ENCODE measurements at places on chromosomes 7 and 10.

- H3K27me3 ChIP-seq, result no peaks in the 10 kb centered on the region
- no peaks in the 10 kb centered on the region for H3K4me1 ChIP-seq
- H3K4me3 ChIP-seq, result no peak overlapping the region
- no peak overlapping the region for H3K27ac ChIP-seq
- H3K36me3 ChIP-seq, result no peaks in the 10 kb centered on the region
Observed at GRCh38 chr10:7297094-7297493, 113.7 kb downstream of the SFMBT2 start.

GRCh38 chr10:51422311-51423120, 276.9 kb downstream of the CSTF2T start:
- H3K4me1 ChIP-seq, result no peaks in the 10 kb centered on the region
- H3K36me3 ChIP-seq, result no peaks in the 10 kb centered on the region
- H3K27me3 ChIP-seq, result no peaks in the 10 kb centered on the region
- H3K4me3 ChIP-seq, result no peak overlapping the region
- H3K27ac ChIP-seq, result no peak overlapping the region
- DNase-seq, result peak; percentile 22

GRCh38 chr10:109104806-109105205, 818.5 kb downstream of the XPNPEP1 start:
- no peak overlapping the region for H3K27ac ChIP-seq
- DNase-seq, result no peak
- H3K36me3 ChIP-seq, result no peaks in the 10 kb centered on the region
- H3K4me1 ChIP-seq, result no peaks in the 10 kb centered on the region
- no peaks in the 10 kb centered on the region for H3K27me3 ChIP-seq

DNA sequence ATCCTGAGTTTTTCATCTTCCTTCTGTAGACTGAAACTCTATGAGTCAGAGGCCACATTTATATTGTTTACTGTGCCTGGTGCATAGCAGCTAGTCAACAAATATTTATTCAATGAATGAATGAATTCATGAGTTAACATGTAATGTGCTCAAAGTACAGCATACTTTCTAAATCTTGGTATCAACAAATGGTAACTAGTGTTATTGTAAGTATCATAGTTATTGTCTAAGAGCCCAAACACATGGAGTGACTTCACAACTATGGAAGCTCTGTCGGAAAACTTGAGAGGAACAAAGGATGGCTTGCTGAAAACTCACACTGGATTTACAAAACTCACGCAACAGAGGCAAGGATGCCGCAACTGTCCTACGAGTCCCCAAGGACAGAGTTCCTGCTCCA, 35.9 kb downstream of the DENND2A start:
- no peak overlapping the region for H3K4me3 ChIP-seq
- no peaks in the 10 kb centered on the region for H3K27me3 ChIP-seq
- 0 out of 2 replicates have a peak, but pooled peaks cover 10% of the 10 kb centered on the region for H3K4me1 ChIP-seq
- H3K36me3 ChIP-seq, result peaks cover 3% of the 10 kb centered on the region
- no peak overlapping the region for H3K27ac ChIP-seq

- peaks cover 3% of the 10 kb centered on the region for H3K36me3 ChIP-seq
- DNase-seq, result no peak
- H3K27ac ChIP-seq, result peak overlapping the region; percentile 74
- H3K27me3 ChIP-seq, result no peaks in the 10 kb centered on the region
Observed at GRCh38 chr7:128738570-128739047, 550 bp upstream of the CALU start.

DNA sequence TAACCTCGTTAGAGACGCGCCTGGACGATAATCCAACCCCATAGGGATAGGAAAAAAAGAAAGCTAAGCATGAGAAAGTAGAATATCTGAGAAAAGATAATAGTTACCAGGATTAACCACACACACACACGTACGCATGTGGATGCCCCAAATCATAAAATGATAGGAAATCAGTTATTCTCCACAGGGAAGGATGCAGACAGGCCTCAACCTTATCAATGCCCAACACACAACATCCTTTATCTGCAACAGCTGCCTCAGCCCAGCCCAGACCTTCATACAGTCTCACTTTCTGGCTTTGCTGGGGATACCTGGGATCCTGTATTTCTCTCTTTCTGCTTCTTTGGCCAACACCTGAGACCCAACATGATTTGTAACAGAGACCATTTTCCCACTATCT, 123.0 kb downstream of the NOC3L start:
- DNase-seq, result no peak
- H3K4me1 ChIP-seq, result no peaks in the 10 kb centered on the region
- no peak overlapping the region for H3K27ac ChIP-seq
- H3K4me3 ChIP-seq, result no peak overlapping the region
- H3K36me3 ChIP-seq, result no peaks in the 10 kb centered on the region
- H3K27me3 ChIP-seq, result no peaks in the 10 kb centered on the region

GRCh38 chr10:53957401-53957800, 843.6 kb downstream of the PCDH15 start:
- H3K27me3 ChIP-seq, result no peaks in the 10 kb centered on the region
- no peak for DNase-seq
- no peaks in the 10 kb centered on the region for H3K4me1 ChIP-seq
- H3K4me3 ChIP-seq, result no peak overlapping the region
- no peaks in the 10 kb centered on the region for H3K36me3 ChIP-seq

DNA sequence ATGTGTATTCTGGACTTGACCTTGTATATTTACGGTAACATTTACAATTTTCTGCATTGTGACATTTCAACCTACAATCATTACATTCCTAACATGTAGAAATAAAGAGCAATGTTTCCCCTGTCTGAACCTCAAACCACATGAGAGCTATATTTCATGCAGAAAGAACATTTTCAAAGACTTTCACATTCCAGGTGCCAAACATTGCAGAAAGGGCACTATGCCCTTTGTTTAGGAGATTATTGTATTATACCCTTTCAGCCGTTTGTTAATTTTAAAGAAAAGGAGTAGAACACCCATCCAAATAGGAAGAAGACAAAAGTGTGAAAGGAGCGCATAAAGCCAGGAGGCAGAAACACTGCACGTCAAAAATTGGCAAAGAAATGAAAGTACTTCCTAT, 260.4 kb downstream of the RELN start:
- H3K36me3 ChIP-seq, result no peaks in the 10 kb centered on the region
- no peak overlapping the region for H3K27ac ChIP-seq
- H3K27me3 ChIP-seq, result no peaks in the 10 kb centered on the region
- DNase-seq, result no peak

GRCh38 chr7:41391818-41392217, 311.1 kb downstream of the INHBA start:
- H3K36me3 ChIP-seq, result no peaks in the 10 kb centered on the region
- H3K27me3 ChIP-seq, result no peaks in the 10 kb centered on the region
- no peaks in the 10 kb centered on the region for H3K4me1 ChIP-seq
- H3K4me3 ChIP-seq, result no peak overlapping the region
- no peak for DNase-seq

DNA sequence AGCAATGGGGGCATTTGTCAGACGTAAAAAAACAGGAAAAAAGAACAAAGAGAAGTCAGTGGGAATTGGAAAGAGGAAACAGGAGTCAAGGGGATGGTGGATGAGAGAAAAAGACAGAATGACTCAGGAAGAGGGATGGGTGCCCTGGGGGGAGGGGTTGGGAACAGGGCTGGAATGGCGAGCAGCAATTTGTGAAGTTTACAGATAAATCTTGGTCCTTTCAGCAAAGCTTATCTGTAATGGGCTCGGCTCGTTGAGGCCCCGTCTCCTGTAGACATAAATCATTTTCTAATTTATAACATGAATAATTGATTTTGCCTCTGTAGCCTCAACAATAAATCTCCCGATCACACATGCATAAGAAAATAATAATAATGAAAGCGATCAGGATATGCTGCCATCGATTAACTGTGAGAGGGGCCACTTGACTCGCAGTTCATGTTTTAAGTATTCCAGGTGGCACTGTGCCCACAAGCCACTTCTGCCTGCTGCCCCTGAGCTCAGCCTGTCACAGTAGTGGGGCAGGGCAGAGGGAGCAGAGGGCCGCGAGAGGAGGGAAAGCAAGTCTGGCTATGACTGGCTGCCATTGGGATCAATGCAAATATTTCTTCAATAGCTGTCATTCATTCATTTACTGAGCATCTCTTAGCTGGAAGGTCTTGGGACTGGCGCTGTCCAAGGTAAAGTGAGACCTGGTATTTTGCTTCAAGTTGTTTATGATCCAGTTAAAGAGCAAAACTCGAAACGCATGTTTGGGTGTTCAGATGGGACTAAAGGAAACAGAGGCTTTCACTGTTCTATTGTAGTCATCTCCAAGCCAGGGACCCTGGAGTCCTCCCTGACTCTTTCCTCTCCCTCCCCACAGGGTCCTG, 47.4 kb upstream of the R3HCC1L start:
- H3K27ac ChIP-seq, result no peak overlapping the region
- H3K27me3 ChIP-seq, result no peaks in the 10 kb centered on the region
- no peak overlapping the region for H3K4me3 ChIP-seq
- DNase-seq, result no peak
- H3K4me1 ChIP-seq, result no peaks in the 10 kb centered on the region
- no peaks in the 10 kb centered on the region for H3K36me3 ChIP-seq

GRCh38 chr10:114767101-114767985, 54.2 kb upstream of the FHIP2A start:
- no peaks in the 10 kb centered on the region for H3K36me3 ChIP-seq
- H3K4me3 ChIP-seq, result peak overlapping the region; percentile 40
- peaks cover 6% of the 10 kb centered on the region for H3K4me1 ChIP-seq
- peaks cover 23% of the 10 kb centered on the region for H3K27me3 ChIP-seq
- H3K27ac ChIP-seq, result no peak overlapping the region
- no peak for DNase-seq

- H3K4me1 ChIP-seq, result no peaks in the 10 kb centered on the region
- no peak overlapping the region for H3K4me3 ChIP-seq
- no peak overlapping the region for H3K27ac ChIP-seq
- no peak for DNase-seq
Observed at GRCh38 chr10:133442967-133443924, 10.5 kb upstream of the SCART1 start.

DNA sequence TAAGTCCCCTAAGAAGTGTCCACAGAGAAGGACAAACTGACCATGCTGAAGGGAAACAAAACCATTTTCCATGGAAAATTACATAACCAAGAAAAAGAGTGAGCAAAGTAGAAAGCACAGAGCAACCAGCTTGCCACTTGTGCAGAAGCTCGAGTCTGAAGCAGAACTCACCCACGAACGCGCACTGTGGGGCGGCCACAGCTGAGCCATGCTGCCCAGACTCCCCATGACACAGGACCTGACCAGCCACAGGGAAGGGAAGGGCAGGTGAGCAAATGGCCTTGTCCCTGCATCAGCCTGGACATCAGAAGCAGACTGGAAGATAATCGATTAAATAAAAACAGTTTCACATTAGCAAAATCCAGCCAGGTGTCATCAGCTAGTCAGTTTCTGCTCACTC, 95.7 kb downstream of the TCERG1L start:
- H3K27ac ChIP-seq, result no peak overlapping the region
- DNase-seq, result no peak
- no peaks in the 10 kb centered on the region for H3K4me1 ChIP-seq
- no peaks in the 10 kb centered on the region for H3K36me3 ChIP-seq
- H3K27me3 ChIP-seq, result no peaks in the 10 kb centered on the region

- peaks cover 16% of the 10 kb centered on the region for H3K36me3 ChIP-seq
- peak within 1 kb of the TSS; percentile 79 for H3K27ac ChIP-seq
- H3K4me3 ChIP-seq, result peak within 1 kb of the TSS; percentile 88
- H3K4me1 ChIP-seq, result no peaks in the 10 kb centered on the region
- DNase-seq, result peak; percentile 93
Observed at GRCh38 chr7:105521717-105522463, at the start of gene PUS7. Gene PUS7 (minus strand): TSS chr7:105522271. CDS start chr7:105508512, 13,759 bp downstream.

- H3K4me1 ChIP-seq, result peaks cover 41% of the 10 kb centered on the region
- DNase-seq, result peak; percentile 46
- H3K4me3 ChIP-seq, result no peak overlapping the region
- H3K36me3 ChIP-seq, result peaks cover 23% of the 10 kb centered on the region
Observed at GRCh38 chr10:121497513-121498470, 100.5 kb downstream of the FGFR2 start.

- no peaks in the 10 kb centered on the region for H3K36me3 ChIP-seq
- peaks cover 9% of the 10 kb centered on the region for H3K27me3 ChIP-seq
Observed at GRCh38 chr10:104144931-104145330, 23.0 kb downstream of the SFR1 start.

GRCh38 chr7:151375530-151376217, 34.1 kb downstream of the NUB1 start:
- no peak for DNase-seq
- no peaks in the 10 kb centered on the region for H3K36me3 ChIP-seq
- no peaks in the 10 kb centered on the region for H3K27me3 ChIP-seq
- H3K27ac ChIP-seq, result no peak overlapping the region
- no peaks in the 10 kb centered on the region for H3K4me1 ChIP-seq

DNA sequence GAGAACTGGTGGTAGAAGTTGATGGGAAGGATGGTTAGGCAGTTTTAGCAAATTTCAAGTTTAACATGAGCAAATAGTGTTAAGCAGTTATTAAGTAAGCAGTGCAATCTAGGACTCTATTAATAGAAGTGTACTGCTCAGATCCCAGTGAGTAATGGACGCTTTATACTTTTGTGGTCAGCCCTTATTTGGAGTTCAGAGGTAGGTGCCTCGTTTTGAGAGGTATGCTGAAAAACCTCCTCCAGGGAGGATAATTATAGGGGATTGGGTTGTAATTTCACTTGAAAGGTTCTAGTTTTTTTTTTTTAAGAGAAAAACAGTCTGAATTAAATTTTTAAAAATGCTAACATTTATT, 33.5 kb upstream of the CCDC7 start:
- H3K4me3 ChIP-seq, result no peak overlapping the region
- no peaks in the 10 kb centered on the region for H3K4me1 ChIP-seq
- H3K27ac ChIP-seq, result no peak overlapping the region
- DNase-seq, result no peak
- no peaks in the 10 kb centered on the region for H3K36me3 ChIP-seq

GRCh38 chr10:127293640-127294039, 97.2 kb upstream of the INSYN2A start:
- H3K4me1 ChIP-seq, result no peaks in the 10 kb centered on the region
- no peak for DNase-seq
- H3K4me3 ChIP-seq, result no peak overlapping the region

DNA sequence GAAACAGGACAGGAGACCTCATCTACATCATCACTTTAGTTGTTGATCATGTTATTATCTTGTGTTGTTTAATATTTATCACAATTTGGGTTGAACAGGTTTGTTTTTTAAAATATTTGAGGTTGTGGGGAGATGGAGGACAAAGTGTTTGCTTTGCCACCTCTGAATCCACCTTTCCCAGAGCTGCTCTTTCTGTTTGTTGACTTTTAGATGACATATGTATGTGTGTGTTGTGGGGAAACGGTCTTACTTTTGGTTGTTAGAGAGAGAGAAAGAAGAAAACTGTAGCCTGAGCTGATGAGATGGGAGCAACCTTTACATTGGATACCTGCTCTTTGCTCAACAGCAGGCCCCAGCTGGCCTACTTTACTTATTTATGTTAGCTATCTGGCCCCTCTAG, 19.0 kb upstream of the SLC16A12 start:
- no peaks in the 10 kb centered on the region for H3K36me3 ChIP-seq
- no peak for DNase-seq
- no peak overlapping the region for H3K4me3 ChIP-seq
- H3K4me1 ChIP-seq, result no peaks in the 10 kb centered on the region
